Mesenchymal stem cell (in vitro differentiated cells and primary cell): ENCODE measurements at places on chromosomes 1 and 21.

- no peak overlapping the region for H3K27ac ChIP-seq
- H3K27me3 ChIP-seq, result peaks cover 14% of the 10 kb centered on the region
Measured at GRCh38 chr1:41711581-41711980, 207.1 kb downstream of the HIVEP3 start.

- no peak for DNase-seq
- no peak overlapping the region for H3K4me3 ChIP-seq
- no peaks in the 10 kb centered on the region for H3K36me3 ChIP-seq
- H3K27ac ChIP-seq, result no peak overlapping the region
- H3K4me1 ChIP-seq, result peaks cover 7% of the 10 kb centered on the region
- H3K27me3 ChIP-seq, result no peaks in the 10 kb centered on the region
Measured at GRCh38 chr1:161137881-161138280, 5.4 kb upstream of the DEDD start.

GRCh38 chr1:182338806-182339370 lies 52.7 kb downstream of the GLUL start:
- no peak overlapping the region for H3K4me3 ChIP-seq
- no peaks in the 10 kb centered on the region for H3K4me1 ChIP-seq
- H3K27me3 ChIP-seq, result no peaks in the 10 kb centered on the region
- no peak for DNase-seq
- no peaks in the 10 kb centered on the region for H3K36me3 ChIP-seq

- no peak overlapping the region for H3K4me3 ChIP-seq
- no peak for DNase-seq
- no peaks in the 10 kb centered on the region for H3K36me3 ChIP-seq
- H3K27ac ChIP-seq, result no peak overlapping the region
- H3K4me1 ChIP-seq, result no peaks in the 10 kb centered on the region
Measured at GRCh38 chr1:168146626-168147025, 9.9 kb upstream of the GPR161 start.

DNA sequence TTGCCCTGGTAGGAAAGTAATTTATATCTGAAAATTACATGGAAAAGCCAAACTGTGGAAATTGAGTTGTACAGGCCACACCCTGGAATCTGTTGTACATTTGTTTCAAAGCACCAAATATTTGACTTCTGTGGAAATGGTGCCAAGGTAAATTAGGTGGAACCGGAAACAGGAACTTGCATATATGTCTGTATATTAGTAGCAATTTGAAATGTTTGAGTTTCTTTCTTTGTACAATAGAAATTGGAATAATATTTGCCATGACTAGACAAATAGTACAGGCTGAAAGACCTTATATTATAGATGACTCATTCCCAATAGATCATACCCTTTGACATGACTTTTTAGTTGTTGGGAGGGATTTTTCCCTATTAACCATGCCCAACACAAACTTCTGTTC lies 10.5 kb upstream of the TAF1A start:
- H3K4me1 ChIP-seq, result no peaks in the 10 kb centered on the region
- H3K27me3 ChIP-seq, result no peaks in the 10 kb centered on the region
- DNase-seq, result no peak
- H3K36me3 ChIP-seq, result no peaks in the 10 kb centered on the region
- H3K4me3 ChIP-seq, result no peak overlapping the region

- H3K36me3 ChIP-seq, result peaks cover 80% of the 10 kb centered on the region
- no peak overlapping the region for H3K4me3 ChIP-seq
- no peak overlapping the region for H3K27ac ChIP-seq
- H3K27me3 ChIP-seq, result no peaks in the 10 kb centered on the region
- DNase-seq, result no peak
Measured at GRCh38 chr1:19894218-19894617, 12.0 kb downstream of the OTUD3 start.

GRCh38 chr1:36094621-36095061 lies 5.9 kb downstream of the ADPRS start:
- DNase-seq, result no peak
- H3K4me1 ChIP-seq, result peaks cover 26% of the 10 kb centered on the region
- H3K36me3 ChIP-seq, result peaks cover 81% of the 10 kb centered on the region
- no peak overlapping the region for H3K27ac ChIP-seq
- H3K4me3 ChIP-seq, result no peak overlapping the region

GRCh38 chr1:35935442-35936388 lies 4.8 kb downstream of the AGO3 start:
- no peak overlapping the region for H3K4me3 ChIP-seq
- peak; percentile 89 for DNase-seq
- peaks cover 3% of the 10 kb centered on the region for H3K4me1 ChIP-seq
- no peaks in the 10 kb centered on the region for H3K27me3 ChIP-seq
- no peak overlapping the region for H3K27ac ChIP-seq
